ENCODE measurements at places on chromosomes 11 and 22.
A peak's percentile ranks its signal among the peaks of the same experiment; 100 is the strongest.

GRCh38 chr11:501001-501682 lies 5.9 kb downstream of the RNH1 start:
- no peak for DNase-seq

- no peak for DNase-seq
Observed at GRCh38 chr22:46537946-46538813, 760 bp upstream of the CELSR1 start.

GRCh38 chr11:94815705-94816344 lies 47.7 kb downstream of the AMOTL1 start:
- DNase-seq = peak; percentile 10

DNA sequence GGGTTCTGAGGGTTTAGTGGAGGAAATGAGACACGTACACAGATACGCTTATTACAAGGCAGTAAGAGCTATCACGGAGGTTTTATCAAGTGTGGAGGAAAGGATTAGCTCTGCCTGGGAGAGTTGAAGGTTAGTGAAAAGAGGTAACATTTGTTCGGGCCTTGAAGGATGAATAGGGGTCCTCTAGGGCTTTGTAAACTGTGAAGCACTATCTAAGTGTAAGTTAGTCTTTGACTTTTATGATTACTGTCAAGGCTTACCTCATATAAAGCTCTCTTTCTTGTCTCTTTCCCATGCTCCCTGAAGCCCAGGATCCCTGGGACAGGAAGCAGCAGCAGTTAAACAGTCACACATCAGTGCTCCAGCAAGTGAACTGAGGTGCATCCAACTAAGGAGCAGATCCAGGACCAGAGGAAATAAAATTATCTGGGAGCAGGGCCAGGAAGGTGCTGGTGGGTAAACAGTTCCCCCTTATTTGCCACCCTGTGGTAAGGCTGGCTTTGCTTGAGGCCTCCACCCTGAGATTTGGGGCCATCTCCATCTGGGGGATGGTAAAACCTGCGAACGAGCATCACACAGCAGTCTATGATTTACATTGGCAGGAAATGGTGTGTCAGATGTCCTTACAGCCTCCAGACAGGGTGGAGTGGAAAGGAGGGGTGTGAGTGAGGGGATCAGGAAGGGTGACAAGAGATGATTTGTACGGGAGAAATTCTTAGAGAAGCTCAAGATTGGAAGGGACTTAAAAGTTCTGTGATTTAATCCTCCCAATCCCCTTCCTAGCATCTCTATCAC lies 27.2 kb downstream of the GVQW3 start:
- DNase-seq = no peak

- no peak for DNase-seq
Observed at GRCh38 chr11:128242451-128242850, 344.9 kb downstream of the ETS1 start.

DNA sequence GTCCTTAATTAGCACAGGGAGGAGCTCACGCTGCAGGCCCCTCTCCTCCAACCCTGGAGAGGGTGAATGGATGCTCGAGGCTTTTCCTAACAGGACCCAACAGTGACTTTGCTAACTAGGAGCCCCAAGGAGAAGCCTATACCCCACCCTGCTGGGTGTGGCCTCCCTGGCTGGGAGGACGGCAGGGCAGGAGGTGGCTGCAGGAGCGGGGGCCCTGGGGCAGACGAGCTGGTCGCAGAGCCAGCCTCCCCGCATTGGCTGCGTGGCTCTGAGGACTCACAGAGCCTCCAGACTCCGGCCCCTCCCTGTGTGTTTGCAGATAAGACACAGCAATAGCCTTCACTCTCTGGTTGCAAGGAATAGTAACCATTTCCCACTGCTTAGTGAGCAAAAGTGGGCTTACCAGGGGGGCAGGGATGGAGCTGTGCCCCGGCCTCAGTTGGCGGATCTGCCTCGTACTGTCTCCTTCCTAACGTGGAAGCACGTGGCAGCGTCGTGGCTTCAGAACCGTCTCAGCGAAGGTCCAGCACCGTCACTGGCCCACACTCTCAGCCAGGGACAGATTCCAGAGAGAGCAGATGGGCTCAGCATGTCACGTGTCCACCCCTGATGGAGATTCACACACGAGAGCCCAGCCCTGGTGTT lies 1087.5 kb downstream of the BRD1 start:
- no peak for DNase-seq

- no peak for DNase-seq
Observed at GRCh38 chr11:91860661-91861060, 364.0 kb upstream of the FAT3 start.

GRCh38 chr11:123405123-123405592 lies 24.9 kb upstream of the GRAMD1B start:
- DNase-seq = no peak

DNA sequence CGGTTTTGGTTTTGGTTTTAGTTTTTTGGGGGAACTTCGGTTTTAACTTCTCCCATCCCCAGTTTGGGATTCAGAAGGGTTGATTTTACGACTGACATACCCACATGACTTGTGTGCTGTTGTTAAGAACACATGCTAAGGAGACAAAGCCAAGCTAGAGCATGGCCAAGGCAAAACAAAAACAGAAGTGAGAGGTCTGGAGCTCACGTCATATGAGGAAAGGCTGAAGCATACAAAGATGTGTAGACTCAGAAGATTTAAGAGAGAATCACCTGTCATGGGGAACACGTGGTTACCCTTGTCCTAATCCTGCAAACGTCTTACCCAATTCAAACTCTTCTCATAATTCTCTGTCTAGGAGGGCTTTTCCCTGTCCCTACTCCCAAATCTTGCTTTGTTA lies 465.0 kb downstream of the FAM181B start:
- DNase-seq = no peak

- no peak for DNase-seq
Observed at GRCh38 chr11:94400839-94401772, at the start of gene GPR83. Gene GPR83 (minus strand): TSS chr11:94401419. CDS start chr11:94401247, 172 bp downstream.

- DNase-seq = no peak
Observed at GRCh38 chr22:47288680-47289079, 526.2 kb downstream of the TBC1D22A start.

DNA sequence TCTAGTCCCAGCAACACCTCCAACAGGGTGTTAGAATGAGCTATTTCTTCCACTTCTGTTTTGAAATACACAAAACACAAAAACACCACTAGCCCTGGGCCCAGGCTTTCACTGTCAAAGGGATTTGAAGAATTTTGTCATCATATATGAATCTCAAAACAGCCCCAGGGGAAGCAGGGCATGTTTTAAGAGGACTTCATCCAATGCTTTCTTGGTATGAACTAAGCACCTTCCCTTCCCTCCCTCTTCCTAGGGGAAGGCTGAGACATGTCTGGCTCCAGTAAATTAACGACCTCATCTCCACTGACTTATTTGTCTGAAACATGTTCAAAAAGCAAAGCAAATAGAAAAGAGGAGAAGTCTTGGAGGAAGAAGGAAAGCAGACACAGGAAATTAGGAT lies 75.7 kb upstream of the INCENP start:
- no peak for DNase-seq

DNA sequence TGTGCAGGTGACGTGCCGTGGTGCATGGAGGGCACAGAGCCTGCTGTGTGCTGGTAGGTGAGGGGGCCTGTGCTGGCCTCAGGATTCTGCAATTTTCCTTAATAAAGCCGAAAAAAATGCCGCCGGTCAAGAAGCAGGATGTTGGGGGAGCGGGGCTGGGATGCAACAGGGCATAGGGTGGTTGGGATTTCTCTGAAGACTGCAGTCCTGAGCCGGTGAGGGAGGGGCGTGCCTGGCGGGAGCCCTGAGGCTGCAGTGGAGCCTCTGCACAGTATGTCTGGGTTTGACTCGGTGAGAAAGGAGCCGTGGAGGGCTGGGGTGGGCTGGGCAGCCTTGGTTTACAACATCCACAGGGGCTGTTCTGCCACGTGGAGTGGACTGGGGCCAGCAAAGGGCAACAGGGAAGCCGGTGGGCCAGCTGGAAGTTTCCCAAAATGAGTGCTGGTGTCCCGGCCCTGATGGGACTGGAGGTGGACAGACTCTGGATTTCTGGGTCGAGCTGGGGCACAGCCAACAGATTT lies 1.3 kb downstream of the CDHR5 start:
- DNase-seq = no peak

GRCh38 chr22:42769574-42770447 lies 49.1 kb upstream of the A4GALT start:
- DNase-seq = no peak

- no peak for DNase-seq
Observed at GRCh38 chr22:38144025-38144405, 33.5 kb upstream of the BAIAP2L2 start.

- no peak for DNase-seq
Observed at GRCh38 chr11:68549789-68550484, 89.4 kb downstream of the PPP6R3 start.

GRCh38 chr11:117096201-117096991 lies 1.8 kb downstream of the SIK3 start:
- peak; percentile 29 for DNase-seq

GRCh38 chr22:25120761-25121212 lies 78.9 kb upstream of the CRYBB3 start:
- no peak for DNase-seq

- no peak for DNase-seq
Observed at GRCh38 chr11:428295-428694, 13.5 kb upstream of the SIGIRR start.

- DNase-seq = no peak
Observed at GRCh38 chr22:45626198-45626651, 45.4 kb upstream of the ATXN10 start.

DNA sequence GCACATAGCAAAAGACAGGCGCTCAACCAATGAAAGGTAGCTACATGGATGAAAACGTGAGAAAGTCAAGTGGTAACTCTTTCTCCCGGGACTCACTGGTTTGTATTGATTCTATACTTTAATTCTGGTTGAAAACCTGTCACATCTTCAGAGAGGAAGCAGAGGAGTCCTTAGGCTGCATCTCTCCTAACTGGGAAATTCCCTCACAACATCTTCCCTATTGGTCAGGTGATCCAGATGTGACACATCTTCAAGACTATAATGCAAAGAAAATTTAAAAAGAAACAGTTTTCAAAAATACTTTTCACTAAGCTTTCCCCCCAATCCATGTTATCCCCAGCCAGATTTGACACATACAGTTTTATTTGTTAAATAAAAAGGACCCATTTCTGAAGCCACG lies 62.7 kb upstream of the RCN1 start:
- no peak for DNase-seq

- no peak for DNase-seq
Observed at GRCh38 chr11:773425-773824, 3.9 kb downstream of the GATD1 start.

DNA sequence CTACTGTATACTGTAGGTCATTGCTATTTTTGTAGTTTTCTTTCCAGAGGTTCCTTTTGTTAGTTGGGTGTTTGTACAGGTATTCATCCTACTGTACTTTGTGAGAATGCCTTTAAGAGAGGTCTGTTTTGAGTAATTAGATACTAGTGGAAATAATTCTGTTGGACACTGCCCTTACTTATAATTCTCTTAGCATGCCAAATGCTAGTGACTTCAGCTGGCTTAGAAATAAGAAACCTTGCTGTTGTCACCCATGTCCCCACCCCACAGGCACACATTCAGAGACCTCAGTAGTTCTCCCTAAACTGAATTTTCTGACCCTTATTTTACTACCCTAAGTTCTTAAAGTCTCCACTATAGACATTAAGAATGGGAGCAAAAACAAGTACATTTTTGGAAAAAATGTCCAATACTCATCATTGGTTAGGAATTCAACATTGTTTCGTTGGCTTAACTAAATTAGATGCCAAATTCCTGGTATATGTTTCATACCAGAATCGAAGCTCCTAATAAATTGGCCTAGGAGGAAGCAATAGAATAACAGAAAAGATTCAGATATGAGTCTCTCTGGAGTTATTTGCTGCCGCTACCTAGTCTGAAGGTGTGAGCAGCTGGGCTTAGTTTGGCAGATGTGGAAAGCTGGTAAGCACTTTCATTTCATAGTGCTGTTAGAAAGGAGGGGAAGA lies 28.4 kb downstream of the ZNF143 start:
- no peak for DNase-seq

DNA sequence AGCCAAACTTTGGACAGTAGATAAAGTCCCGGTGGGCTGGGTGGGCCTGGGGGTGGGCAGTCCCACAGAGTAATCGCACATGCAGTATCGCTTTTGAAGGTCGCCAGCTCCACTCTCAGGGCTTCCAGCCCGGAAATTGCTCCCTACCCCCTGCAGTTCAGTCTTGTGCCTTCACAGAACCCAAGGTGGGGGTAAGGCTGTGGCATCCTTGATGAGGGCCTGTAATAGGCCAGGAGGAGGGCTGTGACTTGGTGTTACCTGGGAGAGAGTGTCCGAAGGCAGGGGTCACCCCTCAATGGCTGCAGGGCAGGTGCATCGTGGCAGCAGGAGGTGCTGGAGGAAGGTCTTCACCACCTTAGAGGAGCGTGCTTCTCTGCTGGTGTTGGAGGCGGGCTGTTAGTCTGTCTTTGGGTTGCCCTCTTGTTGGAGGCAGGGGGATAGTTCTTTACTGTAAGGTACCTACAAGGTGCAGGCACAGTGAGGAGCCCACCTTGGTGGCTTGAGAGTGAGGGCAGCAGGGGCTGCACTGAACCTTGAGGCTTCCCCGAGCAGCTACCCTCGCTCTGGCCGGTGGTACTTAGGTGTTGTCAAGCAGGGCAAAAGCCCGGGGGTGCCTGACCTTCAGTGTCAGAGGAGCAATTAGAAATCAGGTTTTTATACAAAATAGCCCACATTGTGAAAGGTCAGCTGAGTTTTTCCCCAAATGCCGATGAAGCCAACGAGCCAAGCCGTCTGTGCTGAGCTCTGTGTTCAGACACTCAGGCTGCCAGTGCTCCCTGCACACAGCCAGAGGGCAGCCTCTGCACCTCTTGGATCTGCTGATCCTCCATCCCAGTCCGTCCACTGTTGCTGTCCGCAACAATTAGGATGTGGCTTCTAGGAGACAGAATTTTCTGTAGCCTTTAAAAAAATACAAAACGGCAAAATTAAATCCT lies 21.9 kb downstream of the SAMM50 start:
- DNase-seq = no peak

GRCh38 chr11:117872420-117872961 lies 4.0 kb downstream of the FXYD6 start:
- no peak for DNase-seq

DNA sequence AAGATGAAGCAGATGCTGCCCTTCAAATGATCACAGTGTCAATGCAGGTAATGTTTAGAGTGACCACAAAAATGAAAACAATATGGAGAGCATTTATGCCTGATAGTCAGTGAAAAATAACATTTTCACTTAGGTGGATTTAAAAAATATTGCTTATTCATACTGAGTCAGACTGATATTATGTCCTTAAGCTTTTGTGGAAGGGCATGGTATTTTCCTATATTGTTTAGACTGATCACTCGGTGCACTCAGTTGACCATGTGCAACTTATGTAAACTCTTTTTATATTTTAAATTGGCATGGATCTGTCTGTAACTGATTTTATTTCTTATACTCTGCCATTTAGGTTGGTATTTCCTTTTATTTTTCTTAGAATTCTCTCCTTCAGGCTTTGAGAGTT lies 106.6 kb downstream of the DYNC2H1 start:
- no peak for DNase-seq

DNA sequence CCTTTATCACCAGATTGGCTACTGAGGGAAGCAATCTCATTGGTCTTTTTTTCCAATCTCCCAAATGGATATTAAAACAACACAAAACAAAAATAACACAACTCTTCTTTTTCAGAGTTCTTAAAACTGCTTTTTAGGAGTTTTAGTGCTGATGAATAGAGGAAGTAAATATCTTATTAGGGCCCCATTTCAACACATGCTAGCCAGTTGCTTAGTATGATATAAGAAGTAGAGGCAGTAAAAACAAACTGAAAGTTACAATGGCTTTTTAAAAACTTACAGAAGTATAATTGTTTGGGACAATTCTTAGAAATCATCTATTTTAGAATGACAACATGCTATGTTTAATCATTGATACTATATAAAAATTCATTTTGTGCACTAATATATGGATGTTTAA lies 3.4 kb downstream of the C11orf71 start:
- no peak for DNase-seq

All from DND-41 (cell line).